ENCODE measurements at places on chromosomes 2 and 18. TPM values are rescaled to one million over a fixed set of nuclear protein-coding genes. Genes with fewer than 3 reads are reported as not detected.

- no peak for ATAC-seq
Observed at GRCh38 chr2:127631541-127631996, 14.4 kb upstream of the GPR17 start.

DNA sequence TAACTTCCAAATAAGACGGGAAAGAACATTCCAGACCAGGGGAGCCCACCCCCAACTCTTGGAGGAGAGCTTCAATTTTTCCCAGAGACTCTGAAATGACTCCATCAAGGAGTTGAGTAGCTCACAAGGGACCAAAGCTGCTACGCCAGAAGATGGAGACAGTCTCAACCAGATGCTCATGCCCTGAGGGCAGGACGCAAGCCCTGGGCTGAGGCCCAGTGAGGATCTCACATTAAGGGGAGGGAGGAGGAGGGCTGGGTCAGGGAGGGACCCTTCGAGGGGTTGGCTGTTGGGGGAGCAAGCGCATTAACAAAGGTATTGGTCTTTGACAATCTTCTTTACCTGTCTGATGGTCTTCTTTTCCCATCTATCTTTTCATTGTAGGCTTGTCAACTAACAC, 141.3 kb upstream of the SLC1A4 start:
- ATAC-seq: no peak

DNA sequence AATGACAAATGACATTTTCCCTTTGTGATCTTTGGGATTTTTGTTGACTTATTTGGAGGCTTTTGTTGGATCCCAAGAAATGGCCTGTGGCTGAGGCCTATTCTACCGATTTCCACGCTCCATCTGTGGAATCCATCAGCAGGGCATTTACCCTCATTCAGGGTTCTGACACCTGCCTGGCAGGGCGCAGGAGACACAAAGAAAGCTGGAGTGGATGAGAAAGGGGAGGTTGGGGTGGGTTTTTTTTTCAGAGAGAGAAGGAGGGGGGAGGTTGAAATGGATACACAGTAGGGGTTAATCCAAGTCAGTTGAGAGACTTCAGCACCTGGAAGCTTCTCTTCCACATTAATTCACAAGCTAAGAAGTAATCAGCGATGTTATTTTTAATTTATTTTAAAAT, 59.7 kb downstream of the PAX3 start:
- ATAC-seq: no peak

- no peak for ATAC-seq
Observed at GRCh38 chr2:157178874-157179273, 78.6 kb upstream of the GALNT5 start.

DNA sequence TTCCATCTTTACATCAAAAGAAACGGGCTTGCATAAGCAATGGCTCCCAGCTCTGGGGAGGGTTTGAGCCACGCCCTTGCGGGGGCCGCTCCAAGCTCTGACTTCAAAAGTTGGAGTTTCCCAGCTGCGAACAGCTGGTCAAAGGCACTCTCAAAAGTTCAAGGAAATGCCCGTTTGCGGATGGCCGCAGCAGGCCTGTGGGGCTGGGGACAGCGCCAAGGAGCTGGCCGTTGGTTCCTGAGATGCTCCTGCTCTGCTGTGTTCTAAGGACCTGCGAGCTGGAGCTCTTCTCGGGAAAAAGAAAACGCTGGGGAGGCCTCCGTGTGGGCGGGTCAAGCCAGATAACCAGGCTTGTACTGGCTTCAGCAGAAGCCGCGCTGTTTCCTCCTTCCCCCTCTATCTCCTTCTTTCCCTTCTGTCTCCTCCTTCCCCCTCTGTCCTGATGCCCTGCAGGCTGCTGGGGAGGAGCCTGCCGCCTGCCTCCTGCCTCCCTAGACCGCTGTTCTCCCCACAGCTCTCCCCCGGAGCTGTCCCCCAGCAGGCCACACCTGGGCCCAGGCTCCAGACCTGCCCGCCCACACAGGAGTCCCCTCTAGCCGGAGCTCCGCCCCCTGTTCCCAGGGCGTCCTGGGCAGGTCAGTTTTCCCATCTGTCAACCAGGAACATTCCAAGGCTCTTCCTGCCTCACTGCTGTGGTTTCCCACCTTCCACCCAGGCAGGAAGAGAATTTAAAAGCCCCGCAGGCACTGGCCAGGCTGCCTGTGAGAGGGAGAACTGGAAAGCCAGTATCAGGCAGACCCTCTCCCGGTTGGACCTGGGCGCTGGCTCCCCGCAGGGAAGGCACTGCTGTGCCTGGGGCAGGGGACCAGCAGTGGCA, 14.1 kb downstream of the KLF11 start:
- ATAC-seq: peak; percentile 52

- no peak for ATAC-seq
Observed at GRCh38 chr2:33312355-33312754, 164.1 kb upstream of the RASGRP3 start.

DNA sequence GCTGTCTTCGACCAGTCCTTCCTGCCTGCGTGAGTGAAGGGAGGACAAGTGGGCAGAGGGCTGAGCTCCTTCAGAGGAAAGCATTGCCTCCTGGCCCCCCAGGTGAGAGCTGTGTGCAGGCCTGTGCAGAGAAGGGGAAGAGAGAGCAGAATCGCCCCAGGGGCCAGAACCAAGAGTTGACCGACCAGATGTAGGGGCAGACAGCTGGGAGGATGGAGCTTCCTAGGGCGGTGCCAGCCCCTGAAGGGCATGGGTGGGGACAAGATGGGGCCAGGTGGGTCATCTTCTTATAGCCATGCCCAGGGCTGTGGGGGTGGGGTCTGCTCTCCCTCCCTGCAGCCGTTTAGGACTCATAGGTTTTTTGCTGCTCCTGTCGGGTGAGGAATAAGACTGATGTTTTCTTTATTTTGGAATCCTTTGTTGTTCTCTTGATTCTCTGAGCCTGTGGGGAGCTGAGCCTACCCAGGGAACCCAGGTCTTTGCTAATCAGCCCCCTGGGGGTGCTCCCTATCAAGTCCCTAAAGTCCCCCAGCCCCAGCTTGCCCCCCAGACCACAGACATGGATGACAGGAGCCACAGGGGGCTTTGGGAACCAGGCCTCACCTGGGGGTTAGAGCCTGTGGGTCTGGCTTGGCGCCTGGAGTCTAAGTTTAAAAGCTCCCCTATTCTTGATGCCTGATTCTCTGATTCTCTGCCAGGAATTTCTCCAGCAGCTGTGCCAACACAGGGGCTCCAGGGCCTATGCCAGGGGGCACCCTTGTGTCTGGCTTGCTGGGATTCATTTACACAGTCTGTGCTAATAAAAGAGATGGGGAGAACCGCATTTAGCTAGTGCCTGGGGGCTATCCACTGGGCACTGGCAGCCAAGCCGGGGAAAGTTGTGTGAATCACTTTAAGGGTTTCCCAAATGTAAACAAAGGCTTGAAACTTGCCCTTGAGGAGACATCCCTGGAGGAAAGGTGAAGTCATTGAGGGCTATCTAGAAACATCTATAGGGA, 9.3 kb upstream of the EFHD1 start:
- ATAC-seq: no peak

The PRSS56 gene
- not detected for total RNA-seq

The CAVIN2 gene
- 8.7 TPM for total RNA-seq

The FOXD4L1 gene
- 0.16 TPM for total RNA-seq

Data from esophagus mucosa (tissue), 1 donor.